ENCODE measurements at places on chromosomes 6 and 20.

DNA sequence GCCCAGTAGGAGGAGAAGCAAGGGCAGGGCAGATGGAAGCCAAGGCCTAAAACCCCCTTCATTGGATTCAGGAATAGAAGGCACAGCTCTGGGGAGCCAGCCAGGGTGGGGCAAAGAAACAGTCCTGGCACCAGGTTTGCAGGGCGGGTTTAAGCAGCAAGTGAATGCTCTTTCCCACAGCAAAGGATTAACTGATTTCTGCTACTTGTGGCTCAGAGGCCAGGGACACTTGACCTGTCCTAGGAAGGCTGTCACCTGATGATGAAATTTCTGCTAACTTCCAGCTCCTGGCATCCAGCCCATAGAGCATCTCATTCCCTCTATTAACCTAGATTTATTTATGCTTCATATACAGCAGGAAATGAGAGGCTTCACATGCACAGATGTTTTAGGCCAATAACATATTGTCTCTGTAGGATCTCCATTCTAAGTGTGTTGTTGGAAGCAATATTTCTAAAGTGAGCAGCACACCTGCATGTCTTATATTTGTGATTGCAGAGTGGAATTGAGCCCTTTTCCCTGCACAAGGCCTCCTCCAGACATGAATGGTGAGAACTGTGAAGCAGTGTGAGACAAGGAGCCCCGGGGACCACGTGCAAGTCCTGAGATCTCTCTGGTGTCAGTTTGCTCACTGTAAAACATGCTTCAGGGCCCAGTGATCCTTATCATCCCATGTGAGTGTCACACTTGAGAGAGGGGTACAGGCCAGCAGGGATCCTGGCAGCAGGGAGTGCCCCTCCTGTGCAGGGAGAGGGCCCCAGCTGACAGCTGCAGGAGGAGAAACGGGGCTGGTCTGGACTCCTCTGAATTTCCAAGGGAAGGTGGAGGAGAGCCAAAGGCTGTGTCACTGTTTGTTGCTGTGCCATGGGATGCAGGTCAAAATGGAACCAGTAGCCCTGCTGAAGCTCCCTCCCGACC is 41.1 kb upstream of the CST5 start:
- no peak for DNase-seq

GRCh38 chr6:37860226-37860839 is 40.8 kb downstream of the ZFAND3 start:
- peak; percentile 70 for DNase-seq

DNA sequence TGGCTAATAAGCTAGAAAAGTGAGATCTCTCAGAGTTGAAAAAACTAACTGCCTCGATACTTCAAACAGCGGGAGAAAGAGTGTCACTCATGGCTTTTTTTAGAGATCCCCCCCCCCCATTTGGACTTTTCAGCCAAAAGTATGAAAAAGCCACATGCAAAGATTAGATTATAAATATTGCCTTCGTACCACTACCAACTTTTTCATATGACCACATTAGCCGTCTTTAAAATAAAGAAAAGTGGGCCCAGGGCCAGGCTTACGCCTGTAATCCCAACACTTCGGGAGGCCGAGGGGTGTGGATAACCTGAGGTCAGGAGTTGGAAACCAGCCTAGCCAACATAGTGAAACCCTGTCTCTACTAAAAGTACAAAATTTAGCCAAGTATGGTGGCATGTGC is 4.4 kb downstream of the PGK2 start:
- DNase-seq: no peak

GRCh38 chr6:76533661-76534060 is 461.2 kb upstream of the IMPG1 start:
- DNase-seq: no peak

- DNase-seq: no peak
These were observed 636 bp upstream of the SSR1 start for GRCh38 chr6:7313505-7314165.

DNA sequence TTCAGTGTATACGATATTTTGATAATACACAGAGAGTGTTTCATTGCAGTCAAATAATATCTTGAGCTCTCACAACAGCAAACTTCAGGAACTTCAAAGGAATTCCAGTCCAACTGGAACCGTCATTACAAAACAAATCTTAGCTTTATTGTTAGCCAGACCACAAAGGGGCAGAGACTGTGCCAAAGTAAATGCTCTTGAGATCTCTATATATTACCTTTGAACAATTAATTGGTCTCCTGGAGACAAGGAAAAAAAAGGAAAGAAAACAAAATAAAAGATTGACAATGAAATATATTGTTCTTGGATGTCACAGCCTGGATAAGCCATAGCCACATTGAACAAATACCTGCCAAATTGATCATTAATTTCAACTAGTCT is 70.0 kb downstream of the FOXC1 start:
- DNase-seq: no peak

GRCh38 chr6:79613912-79614311 is 17.2 kb upstream of the SH3BGRL2 start:
- no peak for DNase-seq

DNA sequence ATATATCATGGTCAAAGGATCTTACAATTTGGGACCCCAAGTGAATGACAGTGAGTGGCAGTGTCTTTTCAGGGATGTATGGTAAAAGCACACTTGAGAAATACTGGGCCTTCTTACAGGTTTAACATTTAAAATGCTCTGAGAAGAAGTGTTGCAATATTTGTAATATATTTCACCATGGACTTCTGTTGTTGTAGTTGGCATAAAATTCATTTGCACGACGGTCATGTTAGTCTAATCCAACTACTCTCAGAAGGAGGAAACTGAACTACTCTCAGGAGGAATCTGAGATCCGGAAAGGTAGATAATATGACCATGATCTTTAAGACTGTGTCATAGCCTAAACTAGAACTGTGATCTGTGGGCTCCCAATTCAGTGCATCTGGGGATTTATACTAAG is 700.1 kb downstream of the HDGFL1 start:
- no peak for DNase-seq

DNA sequence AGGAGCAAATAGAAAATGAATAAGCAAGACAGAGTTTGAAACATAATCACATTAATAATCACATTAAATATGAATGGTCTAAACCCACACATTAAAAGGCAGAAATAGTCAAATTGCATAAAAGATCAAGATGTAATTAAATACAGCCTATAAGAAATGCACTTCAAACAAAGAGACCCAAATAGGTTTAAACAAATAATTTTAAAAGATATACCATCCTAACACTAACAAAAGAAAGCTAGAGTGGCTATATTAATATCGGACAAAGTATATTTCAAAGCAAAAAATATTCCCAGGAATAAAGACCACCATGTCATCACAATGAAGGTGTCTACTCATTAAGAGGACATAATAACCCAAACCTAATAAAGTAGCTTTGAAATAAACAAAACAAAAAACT is 140.2 kb downstream of the WDR27 start:
- DNase-seq: no peak
